ENCODE measurements at places on chromosomes 1 and 21. TPM values are rescaled to one million over a fixed set of nuclear protein-coding genes. Genes with fewer than 3 reads are reported as not detected.

Gene SLAMF9
- not detected for total RNA-seq

Gene PGBD5
- under 0.01 TPM for total RNA-seq

Gene KDF1
- total RNA-seq = not detected

Gene TTC39A
- total RNA-seq = 1.6 TPM

Gene CCDC27
- not detected for total RNA-seq

Gene FCRL3
- not detected for total RNA-seq

Gene KCNJ9
- total RNA-seq = not detected

Gene ACTN2
- 2.5 TPM for total RNA-seq

Gene CTPS1
- 49.3 TPM for total RNA-seq

Gene SAMD11
- not detected for total RNA-seq

Gene TAS1R3
- total RNA-seq = 0.22 TPM

Gene PRR9
- not detected for total RNA-seq

Gene S100A7
- total RNA-seq = not detected

Gene MROH9
- total RNA-seq = not detected

All from thoracic aorta endothelial cell (primary cell).